Aorta (tissue), 5 donors: ENCODE measurements at places on chromosomes 5 and 9. TPM values are rescaled to one million over a fixed set of nuclear protein-coding genes. Genes with fewer than 3 reads are reported as not detected.

DNA sequence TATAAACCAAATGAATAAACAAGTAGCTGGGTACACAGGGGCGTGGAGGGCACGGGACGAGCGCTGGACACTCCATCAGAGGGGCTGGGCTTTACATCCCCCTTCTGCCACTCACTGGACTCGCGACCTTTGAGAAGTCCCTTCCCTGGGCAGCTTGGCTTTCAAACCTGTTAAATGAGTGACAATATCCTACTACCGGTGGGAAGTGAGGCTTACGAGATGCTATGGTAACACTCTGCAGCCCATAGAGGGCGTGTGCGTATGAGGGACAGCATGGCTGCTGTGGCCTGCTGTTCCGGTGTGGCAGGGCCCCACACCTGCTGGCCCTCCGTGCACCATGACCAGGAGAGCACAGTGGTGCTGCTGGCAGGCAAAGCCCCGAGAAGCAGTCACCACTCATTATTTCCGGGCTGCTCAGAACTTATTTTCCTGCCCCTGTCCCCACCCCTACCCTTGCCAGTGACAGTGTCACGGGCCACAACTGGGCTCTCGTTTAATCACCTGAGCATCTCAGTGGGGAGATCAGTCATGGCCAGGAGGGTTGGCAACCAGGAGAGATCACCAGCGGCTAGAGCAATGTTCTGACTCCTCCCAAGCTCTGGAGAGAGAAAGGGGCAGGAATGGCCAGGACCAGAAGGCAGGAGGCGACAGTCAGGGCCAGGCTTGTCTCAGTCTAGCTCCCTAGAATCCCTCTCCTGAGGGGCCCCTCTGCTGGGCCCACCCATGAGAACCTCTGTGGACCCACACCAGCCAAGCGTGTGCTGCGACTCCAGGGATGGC is 10.5 kb downstream of the CLTB start:
- no peak for DNase-seq

- no peak for DNase-seq
These were observed 140.2 kb downstream of the ENC1 start for GRCh38 chr5:74500110-74500917.

DNA sequence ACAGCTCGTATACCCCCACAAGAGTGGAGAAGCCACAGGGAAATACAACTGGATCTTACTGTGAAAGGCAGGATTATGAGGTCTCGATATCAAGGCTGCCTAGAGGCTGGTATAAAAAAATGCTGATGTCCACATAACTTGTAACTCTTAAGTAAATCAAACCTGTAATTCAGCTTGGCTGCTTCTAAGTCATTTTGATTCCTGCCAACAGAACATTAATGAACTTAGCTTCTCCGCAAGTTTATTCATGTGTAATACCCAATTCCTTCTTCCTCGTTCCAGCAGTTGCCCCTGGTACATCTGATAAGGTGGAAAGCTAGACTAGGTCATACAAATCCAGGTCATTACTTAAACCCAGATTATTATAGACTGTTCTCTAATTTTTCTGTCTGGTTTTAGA is 16.4 kb upstream of the SMIM15 start:
- DNase-seq = no peak

- DNase-seq = no peak
These were observed 15.7 kb upstream of the GSN start for GRCh38 chr9:121252104-121252851.

Gene GHR
- 10.9 TPM for total RNA-seq

DNA sequence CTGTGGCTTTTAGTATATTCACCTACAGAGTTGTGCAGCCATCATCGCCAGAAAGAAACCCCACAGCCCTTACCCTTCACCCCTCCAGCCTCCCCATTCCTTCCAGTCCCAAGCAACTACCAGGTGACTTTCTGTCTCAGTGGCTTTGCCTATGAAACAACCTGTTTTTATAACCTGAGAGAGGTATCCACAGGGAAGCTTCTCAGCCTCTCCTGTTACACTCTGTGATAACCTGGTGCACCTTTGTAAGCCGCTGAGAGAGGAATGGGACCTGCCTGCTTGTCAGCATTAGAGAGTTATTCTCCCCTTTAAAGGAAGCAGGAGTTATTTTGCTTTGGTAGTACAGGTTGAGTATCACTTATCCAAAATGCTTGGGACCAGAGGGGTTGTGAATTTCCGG is 93.6 kb downstream of the TRIO start:
- no peak for DNase-seq

GRCh38 chr5:140835622-140836510 is 1.8 kb downstream of the PCDHA7 start:
- no peak for DNase-seq

Gene PSD2
- 0.30 TPM for total RNA-seq

Gene SPINK14
- not detected for total RNA-seq
